ENCODE measurements at places on chromosomes 5 and 9.

- DNase-seq: no peak
Observed at GRCh38 chr5:19608444-19609002, 379.5 kb downstream of the CDH18 start.

GRCh38 chr9:27542508-27542907 lies 12.9 kb upstream of the MOB3B start:
- no peak for DNase-seq

DNA sequence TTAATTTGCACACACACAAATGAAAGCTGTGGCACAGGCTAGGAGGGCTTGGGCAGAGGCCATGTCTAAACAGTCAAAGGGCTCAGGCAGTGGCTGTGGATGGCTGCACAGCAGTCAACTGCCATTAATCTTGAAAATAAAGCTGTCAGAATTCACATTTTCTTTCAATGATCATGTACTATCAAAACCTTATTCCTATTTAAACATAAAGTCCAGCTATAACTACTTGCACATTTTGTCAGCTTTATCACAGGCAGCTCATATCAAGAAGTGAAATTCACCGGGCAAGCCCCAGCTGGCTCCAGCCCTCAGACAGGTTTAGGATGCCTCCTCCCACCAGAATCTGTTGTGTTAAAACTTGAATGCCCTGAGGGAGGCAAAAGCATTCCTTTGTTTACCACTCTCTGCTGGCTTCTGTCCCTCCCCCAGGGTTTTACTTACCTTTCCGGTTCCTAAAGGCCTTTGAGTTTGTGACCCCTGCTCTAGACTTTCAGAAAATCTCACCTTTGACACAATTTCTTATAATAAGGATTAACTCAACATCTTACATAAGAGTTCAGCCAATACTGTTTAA lies 54.9 kb upstream of the GRAMD2B start:
- DNase-seq: no peak

DNA sequence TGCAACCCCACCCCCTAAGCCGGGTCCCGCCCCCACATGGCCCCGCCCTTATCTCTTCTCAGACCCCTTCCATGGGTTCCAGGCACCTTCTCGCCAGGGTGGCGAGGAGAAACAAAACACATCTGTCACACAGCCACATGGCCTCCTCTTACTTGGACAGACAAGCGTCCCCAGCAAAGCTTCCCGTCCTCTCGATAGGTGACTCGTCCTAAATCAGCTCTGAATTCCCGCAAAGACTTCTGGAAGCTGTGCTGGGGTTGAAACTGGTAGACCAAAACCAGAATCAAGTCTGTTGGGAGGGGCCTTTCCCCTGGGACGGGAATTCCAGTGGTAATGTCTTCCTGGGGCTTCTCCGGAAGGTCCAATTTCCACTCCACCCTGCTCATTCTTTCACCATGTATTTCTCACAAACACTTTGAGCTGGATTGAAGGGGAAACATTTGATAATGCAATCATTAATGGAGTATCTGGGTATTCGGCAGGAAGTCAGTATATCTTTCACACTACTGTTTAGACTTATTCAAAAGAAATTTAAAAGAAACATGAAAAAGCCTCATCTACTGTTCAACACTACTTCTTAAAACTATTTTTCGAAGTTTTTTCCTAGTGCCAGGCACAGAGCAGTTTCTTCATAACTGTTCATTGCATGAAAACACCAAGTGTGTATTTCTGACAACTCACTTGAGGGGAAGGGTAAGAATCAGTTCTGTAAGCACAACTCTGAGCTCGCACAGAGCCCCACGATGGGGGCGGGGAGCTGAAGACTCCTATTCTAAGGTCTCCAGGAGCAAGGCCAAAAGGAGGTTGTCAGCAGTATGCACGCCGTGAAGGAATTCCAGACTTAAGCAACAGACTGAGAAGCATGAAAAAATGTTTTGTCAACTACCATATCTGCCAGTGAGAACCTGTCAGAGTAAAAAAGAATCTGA lies 644 bp upstream of the CTNNAL1 start:
- DNase-seq: no peak

- no peak for DNase-seq
Observed at GRCh38 chr9:137308057-137308619, 6.1 kb upstream of the NRARP start.
